Spinal cord (tissue), 10 donors: ENCODE measurements at places on chromosomes 1 and 21. TPM values are rescaled to one million over a fixed set of nuclear protein-coding genes. Genes with fewer than 3 reads are reported as not detected.

The COL8A2 gene
- total RNA-seq: 15.1 TPM

The NR5A2 gene
- total RNA-seq: 1.8 TPM

The EPHX1 gene
- 36.4 TPM for total RNA-seq

The HORMAD1 gene
- total RNA-seq: 2.7 TPM

The INKA2 gene
- total RNA-seq: 5.7 TPM

The MR1 gene
- total RNA-seq: 7.5 TPM

The C1orf210 gene
- not detected for total RNA-seq

The TAL1 gene
- 8.7 TPM for total RNA-seq

The URB2 gene
- total RNA-seq: 7.8 TPM

The LAMC1 gene
- total RNA-seq: 174 TPM

The C1QA gene
- total RNA-seq: 48.2 TPM

The AKNAD1 gene
- 2.8 TPM for total RNA-seq

The ATP13A2 gene
- total RNA-seq: 62.1 TPM

The MROH9 gene
- total RNA-seq: 0.10 TPM

The TNNI3K gene
- 4.1 TPM for total RNA-seq

The PDC gene
- not detected for total RNA-seq

The CELF3 gene
- total RNA-seq: 12.7 TPM

The RUSC1 gene
- 28.4 TPM for total RNA-seq

The JAM2 gene
- total RNA-seq: 77.4 TPM

The CD1B gene
- total RNA-seq: not detected

The OR2L2 gene
- 0.39 TPM for total RNA-seq

The RNU1-4 gene
- 4,182 TPM for total RNA-seq

The PRAMEF14 gene
- total RNA-seq: not detected

The PAQR7 gene
- 10.0 TPM for total RNA-seq

The ARHGEF19 gene
- 2.8 TPM for total RNA-seq

The REG4 gene
- not detected for total RNA-seq

The TMEM51 gene
- 14.4 TPM for total RNA-seq

The STPG1 gene
- total RNA-seq: 8.1 TPM

The KRTAP22-1 gene
- total RNA-seq: not detected

The UCHL5 gene
- total RNA-seq: 54.3 TPM

The CR1L gene
- 2.0 TPM for total RNA-seq

The LCE3D gene
- not detected for total RNA-seq

The EXO1 gene
- 3.7 TPM for total RNA-seq

The PKLR gene
- 0.20 TPM for total RNA-seq

The DFFB gene
- total RNA-seq: 8.2 TPM

The CA6 gene
- not detected for total RNA-seq

The RBP7 gene
- 0.89 TPM for total RNA-seq

The UTS2 gene
- 3.6 TPM for total RNA-seq

The ATP1A4 gene
- total RNA-seq: 0.50 TPM

The CADM3 gene
- total RNA-seq: 120 TPM

The RAB3B gene
- total RNA-seq: 38.3 TPM

The EPRS1 gene
- 159 TPM for total RNA-seq

The DCDC2B gene
- total RNA-seq: not detected

The WDR77 gene
- 27.3 TPM for total RNA-seq

The NFYC gene
- total RNA-seq: 47.2 TPM

The PRXL2B gene
- total RNA-seq: 21.1 TPM

The LCE2C gene
- total RNA-seq: not detected
